ENCODE measurements at places on chromosomes 13 and 19.

GRCh38 chr19:3463714-3464586 lies 16.4 kb downstream of the SMIM24 start:
- DNase-seq = no peak

DNA sequence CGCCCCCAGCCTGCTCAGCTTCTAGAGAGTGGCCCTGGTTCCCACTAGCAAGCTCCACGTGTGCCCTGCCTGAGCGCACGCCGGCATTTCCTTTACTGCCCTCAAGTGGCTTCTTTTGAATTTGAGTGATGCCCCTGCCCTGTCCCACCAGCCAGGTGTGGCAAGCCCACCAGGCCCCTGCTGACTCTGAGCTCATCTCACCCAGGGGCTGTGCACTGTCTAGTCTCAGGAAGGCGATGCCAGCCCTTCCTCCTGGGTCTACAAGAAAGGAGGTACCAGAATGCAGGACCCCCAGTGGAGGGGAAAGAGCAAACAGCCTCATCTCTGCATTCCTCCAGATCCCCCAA lies 17.3 kb upstream of the EPHX3 start:
- DNase-seq = no peak

- no peak for DNase-seq
Measured at GRCh38 chr13:46192412-46192811, 10.4 kb upstream of the LCP1 start.

GRCh38 chr19:54464044-54464629 lies 559 bp upstream of the LENG9 start:
- peak; percentile 86 for DNase-seq

- DNase-seq = no peak
Measured at GRCh38 chr13:43528992-43529391, 257.8 kb downstream of the ENOX1 start.

GRCh38 chr19:50238043-50238442 lies 34.6 kb downstream of the MYH14 start:
- no peak for DNase-seq
